ENCODE measurements at places on chromosomes 3 and 15.
A peak's percentile ranks its signal among the peaks of the same experiment; 100 is the strongest.

GRCh38 chr3:20302766-20303165, 116.8 kb upstream of the SGO1 start:
- no peak for DNase-seq

- DNase-seq: peak; percentile 52
These were observed 90.6 kb upstream of the PROK2 start for GRCh38 chr3:71875461-71875947.

DNA sequence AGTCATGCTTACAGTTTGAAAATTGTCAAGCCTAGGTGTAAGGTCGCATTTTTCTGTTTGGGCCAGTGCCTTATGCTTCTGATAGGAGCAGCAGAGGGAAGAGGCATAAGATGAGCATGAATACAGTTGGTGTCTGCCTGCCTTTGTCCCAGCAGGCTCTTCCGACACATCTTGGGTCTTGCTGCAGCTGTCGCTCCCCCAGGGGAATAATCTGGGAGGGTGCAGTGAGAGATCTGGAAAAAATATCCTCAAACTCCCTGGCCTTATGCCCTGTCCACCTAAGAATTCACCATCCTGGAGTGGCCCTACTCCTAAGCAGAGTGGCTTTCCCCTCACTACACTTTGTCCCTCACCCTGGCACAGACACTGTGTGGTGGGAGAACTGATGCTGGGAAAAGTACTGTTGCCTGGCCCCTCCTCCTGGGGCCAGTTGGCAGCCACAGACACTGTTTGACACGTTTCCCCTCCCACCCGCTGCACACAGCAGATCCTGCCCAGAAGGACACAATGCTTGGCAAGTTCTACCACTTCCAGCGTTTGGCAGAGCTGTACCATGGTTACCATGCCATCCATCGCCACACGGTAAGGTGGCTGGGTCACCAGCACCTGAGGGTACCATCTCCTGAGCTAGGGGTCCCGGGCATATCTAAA, 21.1 kb upstream of the RHO start:
- DNase-seq: no peak

DNA sequence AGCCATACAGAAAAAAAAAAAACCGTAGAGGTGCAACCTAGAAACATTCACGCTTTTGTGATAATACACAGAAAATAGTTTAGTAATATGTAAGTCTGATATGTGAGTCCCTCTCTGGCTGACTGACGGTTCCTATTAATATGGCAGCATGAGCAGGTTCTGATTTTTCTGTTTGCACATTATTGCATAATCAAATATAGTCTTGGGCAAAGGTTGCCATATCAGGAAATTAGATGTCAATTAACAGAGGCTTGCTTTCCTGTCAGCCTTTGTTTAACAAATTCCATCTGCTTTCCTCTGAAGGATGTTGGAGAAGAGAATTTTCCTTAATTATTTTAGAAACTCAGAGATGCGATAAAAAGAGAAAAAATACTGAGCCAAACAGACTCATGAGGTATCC, 14.8 kb downstream of the GABRB3 start:
- DNase-seq: no peak

- DNase-seq: no peak
These were observed 162.9 kb downstream of the NSMCE3 start for GRCh38 chr15:29106551-29107290.

DNA sequence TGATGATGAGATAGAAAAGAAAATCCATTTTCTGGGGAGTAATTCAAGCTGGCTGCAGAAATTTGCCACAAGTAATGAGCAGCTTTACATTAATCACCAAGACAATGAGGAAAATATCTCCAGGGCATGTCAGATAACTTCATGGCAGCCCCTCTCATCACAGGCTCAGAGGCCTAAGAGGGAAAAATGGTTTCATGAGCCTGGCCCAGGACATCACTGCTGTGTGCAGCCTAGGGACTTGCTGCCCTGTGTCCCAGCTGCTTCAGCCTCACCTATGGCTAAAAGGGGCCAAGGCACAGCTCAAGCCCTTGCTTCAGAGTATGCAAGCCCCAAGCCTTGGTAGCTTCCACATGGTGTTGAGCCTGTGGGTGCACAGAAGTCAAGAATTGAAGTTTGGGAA, 161.7 kb downstream of the OPA1 start:
- no peak for DNase-seq

DNA sequence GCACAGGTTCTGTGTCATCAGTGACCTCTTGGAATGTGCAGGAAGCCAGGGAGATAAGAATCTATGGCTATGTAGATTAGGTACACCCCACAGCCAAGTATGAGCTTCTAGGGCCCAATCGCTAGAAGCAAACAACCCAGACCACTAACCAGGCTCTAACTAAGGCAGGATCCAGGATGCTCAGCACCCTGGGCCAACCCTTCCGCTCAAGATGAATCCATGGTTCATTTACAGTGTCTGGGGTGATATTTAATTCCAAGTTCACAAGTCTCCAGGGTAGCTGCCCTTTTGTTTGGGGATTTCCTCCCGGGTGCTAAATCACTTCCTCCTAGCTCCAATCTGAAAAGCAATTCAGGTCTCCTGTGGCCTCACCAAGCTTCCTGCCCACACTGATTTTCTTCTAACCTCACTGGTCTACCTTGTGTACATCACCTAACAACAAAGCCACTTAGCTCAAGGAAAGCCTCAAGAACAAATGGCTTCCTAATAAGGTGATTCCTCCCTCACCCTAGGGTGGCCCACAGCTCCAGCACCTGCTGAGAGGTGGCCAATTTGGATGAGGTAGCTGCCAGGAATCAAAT, 2.4 kb downstream of the EHD4 start:
- no peak for DNase-seq

GRCh38 chr3:141020143-141020830, 30.9 kb upstream of the SPSB4 start:
- DNase-seq: no peak

DNA sequence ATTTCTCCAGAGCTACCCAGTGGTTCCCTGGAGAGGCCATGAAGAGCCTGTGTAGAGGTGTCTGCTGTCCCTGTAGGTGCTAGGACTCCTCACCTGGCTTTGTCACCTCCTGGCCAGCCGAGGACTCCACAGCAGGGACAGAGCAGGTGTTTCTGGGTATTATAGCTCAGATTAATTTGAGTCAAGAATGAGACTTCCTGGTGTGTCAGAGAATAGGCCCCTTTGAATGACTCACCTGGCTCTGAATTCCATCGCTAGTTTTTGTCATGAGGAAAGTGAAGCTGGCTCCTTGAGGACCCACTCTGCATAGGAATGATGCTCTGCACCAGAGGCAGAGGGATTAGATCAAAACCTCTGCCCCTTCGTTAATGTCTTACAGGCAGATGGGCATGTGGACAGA, 167.5 kb upstream of the TOPAZ1 start:
- no peak for DNase-seq

GRCh38 chr3:135633078-135633477, 332.4 kb upstream of the PPP2R3A start:
- no peak for DNase-seq

DNA sequence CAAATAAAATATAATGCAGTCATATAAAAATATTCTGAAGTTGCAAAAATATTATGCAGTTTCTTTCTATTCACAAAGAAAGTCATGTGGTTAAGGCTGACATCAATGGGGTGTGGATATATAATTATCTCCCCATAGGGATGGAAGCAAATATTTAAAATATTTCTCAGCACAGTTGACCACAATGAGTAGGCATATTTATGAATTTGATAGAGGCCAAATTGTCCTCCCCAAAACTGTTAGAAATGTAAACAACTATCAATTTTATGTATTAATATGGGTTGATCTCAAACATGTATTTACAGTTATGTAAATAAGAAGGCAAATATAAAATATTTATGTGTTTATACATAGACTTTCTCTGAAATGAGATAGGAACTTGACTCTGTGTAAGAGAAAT, 246.0 kb upstream of the CBLB start:
- DNase-seq: no peak

DNA sequence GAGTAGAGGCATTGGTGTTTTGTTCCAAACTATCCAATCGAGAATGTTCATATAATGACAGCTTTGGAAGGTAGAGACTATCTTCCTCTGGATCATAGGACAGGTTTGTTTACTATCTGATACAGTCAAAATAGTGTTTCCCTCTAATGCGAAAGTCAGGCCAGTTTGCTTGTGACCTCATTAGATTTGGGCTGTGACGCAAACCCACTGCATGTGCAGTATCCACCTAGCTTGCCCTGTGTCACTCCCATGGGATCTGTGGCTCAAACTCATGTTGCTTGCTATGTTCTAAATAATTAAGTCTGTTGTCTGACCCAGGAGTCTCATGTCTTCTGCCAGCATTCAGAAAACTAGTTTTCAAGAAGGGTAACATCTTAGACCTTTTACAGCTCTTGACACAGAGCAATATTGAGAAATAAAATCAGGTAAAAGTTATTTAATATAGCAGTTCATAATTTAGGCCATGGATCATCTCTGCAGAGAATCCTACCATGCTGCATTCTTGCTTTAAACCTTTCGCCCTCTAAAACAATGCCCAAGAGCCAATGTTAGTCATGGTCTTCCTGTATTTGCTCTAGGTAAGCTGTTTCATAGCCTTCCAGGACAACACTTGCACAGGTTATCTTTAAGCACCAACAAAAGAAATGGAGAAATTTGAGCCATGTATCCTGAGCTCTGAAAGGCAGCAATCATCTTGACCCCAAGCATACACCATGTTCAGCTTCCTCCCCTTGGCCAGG, 26.4 kb downstream of the NIT2 start:
- DNase-seq: no peak

DNA sequence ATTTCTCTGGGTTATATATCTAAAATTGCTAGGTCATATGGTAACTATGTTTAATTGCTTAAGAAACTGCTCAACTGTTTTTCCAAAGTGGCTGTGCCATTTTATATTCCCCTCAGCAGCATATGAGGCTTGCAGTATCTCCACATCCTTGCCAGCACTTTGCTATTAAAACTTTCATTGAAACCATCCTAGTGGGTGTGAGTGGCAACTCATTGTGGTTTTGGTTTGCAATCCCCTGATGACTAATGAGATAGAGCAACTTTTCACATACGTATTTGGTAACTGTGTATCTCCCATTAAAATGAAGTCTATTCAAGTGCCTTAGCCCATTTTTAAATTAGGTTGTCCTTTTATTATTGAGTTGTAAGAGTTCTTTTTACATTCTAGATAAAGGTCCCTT, 17.3 kb downstream of the KPNA1 start:
- no peak for DNase-seq

DNA sequence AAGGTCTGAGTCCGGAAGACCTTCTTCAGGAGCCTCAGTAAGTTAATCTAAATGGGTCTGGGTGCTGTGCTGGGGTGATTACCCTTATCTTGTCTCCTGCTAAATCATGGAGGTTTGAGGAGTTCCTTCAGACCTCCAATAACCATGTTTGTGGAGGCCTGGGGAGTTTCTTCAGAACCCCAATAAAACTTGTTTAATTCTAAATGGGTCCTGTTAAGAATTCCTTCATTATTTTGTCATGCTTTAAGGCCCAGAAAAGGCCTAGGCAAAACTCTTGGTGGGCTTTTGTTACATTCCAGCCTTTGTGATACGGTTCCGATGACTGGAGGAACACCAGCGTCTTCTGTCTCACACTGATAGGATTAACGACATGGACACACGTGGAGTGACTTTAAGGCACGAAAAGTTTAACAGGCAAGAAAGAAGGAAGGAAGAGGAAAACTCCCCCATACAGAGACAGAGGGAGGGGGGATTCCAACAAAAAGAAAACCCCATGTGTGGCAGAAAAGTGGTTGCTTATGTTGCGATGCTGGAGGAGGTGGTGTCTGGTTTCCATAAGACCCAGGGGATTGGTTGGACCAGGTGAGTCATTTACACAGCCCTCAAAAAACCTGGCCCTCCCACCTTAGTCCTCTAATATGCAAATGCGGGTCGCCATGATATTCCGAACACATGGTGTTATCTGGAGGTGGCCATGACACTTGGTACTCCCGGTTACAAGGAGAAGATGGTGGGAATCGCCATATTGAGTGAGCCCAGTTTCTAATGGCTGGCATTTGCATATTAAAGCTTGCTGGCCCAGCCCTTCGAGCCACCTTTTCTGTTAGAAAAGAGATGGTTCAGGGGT, 72.6 kb upstream of the MFGE8 start:
- DNase-seq: no peak

DNA sequence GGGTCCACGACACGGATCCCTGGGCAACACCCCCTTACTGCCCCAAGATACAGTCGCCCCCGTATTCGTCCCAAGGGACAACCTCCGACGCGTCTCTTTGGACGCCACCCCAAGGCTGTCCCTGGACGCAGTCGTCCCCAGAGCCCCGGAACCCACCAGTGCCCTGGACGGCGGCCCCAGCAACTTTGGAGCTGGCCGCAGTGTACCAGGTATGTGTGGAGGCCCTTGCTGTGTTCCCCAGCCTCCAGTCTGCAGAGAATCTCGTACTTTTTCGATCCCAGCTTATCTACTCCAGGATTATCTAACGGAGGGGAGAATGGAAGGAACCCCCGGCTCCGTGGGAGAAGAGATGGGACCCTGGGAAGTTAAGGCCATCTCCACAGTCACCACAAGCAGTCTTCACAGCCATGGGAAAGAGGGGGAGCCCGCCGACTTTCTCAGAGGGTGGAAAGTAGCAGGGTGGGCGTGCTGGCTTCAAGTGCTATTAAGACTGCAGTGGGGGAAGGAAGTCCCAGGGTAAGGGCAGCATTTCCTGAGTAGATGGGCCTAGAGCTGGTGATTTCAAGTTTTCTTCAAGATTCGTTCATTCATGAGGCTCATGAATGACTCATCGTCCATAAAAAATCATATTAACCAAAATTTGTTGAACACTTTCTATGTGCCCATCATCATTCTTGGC, 1.1 kb downstream of the MESP2 start:
- DNase-seq: no peak

DNA sequence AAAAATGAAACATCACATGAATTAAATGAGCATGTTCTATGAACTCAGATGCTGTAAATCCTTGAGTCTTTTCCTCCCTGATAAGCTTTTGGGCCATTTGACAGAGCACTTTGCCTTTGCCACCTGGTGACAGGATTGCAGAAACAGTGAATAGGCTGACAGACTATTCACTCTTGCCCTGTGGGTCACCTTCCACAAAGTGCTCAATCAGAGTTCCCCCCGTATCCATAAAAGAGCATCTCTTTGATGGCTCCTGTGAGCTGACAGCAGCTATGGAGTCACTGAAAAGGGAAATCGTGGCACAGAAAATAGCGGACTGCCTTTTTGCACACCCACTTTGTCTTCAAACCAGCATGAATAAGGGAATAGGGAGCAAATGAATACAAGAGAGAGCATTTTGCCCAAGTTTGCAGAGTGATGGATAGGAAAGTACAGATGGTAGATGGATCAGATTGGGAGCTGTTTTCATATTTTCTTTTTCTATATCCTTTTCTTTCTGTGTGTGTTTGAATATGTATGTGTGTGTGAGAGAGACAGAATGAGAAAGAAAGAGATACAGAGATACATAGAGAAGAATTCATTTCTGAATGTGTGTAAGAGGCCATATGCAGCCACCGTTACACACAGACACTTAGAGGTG, 37.8 kb upstream of the GOLM2 start:
- DNase-seq: no peak

DNA sequence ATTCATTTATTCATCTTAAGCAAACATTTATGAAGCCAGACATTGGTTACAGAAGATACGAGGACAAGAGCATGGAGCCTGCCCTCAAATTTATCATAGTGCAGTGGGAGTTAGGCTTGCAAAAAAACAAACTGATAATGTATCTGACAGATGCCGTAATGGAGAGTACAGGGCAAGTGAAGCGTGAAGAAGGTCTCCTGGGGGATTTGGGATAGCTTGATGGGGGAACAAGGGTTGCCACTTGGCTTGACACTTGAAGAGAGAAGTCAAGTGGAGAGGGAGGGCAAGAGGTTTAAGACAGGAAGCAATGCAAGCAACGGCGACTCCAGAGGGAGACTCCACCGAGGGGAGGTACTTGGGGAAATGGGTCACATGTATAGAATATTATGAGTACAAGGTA, 129.3 kb downstream of the SSR3 start:
- no peak for DNase-seq

GRCh38 chr15:66071921-66072295, 181.6 kb downstream of the MEGF11 start:
- DNase-seq: no peak

Data from activated CD8-positive, alpha-beta memory T cell treated with anti-CD3 and anti-CD28 coated beads for 48 hours (primary cell).